ENCODE measurements at places on chromosomes 3 and 15.

- DNase-seq: no peak
These were observed 227.8 kb upstream of the GBE1 start for GRCh38 chr3:81989274-81989673.

DNA sequence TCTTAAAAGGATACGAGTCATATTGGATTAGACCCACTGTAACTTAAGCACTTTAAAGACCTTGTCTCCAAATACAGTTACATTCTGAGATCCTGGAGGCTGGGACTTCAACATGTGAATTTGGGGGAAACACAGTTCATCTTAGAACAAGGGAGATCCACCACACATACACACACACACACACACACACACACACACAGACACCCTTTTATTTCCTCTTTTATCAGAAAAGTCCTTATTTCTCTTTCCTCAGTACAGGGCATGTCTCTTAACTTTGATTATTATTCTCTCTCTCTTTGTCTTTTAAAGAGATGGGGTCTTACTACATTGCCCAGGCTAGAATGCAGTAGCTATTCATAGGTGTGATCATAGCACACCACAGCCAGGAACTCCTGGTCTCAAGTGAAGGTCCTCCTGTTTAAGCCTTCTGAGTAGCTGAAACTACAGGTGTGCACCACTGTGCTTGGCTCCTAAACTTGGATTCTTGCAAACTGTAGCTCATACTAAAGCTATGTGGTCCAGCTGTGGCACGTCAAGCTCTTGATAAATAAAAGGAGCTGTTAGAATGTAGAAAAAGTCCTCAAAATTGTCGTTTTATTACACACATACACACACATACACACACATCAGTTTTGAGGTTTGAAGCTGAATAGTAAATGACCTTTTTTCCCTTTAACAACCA lies 7.4 kb downstream of the GOLM2 start:
- DNase-seq: no peak

DNA sequence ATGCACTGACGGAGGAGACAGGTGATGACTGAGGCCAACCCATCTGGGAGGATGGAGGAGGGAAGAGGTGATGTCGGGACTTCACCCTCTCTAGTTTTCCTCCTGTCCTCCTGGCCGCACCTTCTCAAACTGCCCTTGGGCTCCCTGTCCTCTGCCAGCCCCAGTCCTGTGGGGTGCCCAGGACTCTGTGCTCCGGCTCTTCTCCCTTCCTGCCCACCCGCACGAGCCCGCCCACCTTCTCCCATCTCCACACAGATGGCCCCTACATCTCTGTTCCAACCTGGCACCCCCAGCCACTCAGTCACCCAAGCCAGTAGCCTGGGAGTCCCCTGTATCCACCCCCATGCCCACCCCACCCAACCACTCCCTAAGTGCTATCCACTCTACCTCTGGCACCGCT lies 206.7 kb upstream of the LINGO1 start:
- DNase-seq: no peak

DNA sequence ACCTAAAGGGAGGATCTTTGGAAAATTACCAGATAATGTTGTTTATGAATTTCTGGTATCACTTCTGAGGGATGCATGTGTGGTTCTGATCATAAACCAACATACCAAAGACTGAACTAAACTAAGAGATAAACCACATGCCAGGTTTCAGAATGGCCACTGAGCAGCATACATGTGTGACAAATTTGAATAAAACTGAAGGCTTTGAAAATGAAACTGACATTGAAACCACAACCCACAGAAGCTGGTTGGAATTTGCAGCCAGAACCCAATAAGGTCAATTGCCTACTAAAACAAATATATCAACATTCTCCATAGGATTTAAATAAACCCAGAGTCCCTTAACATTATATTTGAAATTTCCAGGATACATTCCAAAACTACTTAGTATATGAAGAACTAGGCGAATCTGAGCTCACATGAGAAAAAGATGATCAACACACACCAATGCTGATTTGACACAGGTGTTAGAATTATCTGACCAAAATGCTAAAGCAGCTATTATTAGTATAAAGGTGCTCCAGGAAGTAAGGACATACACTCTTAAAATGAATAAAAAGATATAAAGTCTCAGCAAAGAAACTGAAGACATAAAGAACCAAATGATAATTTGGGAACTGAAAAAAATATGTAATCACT lies 125.0 kb downstream of the ZNF280D start:
- no peak for DNase-seq

DNA sequence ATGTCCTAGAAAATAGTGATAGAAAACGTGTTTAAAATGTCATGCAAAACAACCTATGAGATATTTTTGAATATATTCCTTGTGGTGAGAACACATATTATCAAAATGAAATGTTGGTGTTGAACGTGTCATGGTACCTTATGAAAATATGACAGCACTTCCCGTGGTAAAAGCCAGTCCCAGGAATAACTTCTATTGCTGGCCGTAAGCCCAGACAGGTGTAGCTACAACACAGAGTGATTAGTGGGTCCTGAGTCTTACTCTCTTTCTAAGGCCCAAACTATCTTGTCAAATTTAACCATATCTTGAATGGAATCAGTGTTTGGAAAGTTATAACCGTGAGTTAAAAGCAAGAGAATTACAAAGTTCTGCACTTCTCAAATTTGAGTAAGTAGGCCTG lies 24.1 kb downstream of the RARB start:
- DNase-seq: no peak

DNA sequence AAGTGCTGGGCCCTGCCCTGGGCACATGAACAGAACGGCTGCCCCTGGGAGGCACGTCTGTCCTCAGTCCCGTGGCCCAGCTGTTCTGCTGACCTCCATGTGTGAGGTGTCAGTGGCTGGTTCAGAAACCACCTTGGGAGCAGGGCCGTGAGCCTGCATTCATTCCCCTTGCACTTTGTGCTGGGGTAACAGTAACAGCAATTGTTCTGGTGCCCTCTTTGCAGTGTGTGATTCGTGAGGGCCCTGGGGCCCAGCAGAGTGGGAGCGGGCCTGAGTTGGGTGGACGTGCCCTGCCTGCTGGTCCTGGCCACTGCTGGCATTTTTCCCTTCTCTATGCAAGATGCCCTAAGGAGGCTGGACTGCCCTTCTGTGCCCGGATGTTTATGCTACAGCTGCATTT lies 50.4 kb upstream of the MYZAP start:
- DNase-seq: no peak

GRCh38 chr15:64455961-64456371 lies 4.4 kb upstream of the ZNF609 start:
- DNase-seq: no peak

DNA sequence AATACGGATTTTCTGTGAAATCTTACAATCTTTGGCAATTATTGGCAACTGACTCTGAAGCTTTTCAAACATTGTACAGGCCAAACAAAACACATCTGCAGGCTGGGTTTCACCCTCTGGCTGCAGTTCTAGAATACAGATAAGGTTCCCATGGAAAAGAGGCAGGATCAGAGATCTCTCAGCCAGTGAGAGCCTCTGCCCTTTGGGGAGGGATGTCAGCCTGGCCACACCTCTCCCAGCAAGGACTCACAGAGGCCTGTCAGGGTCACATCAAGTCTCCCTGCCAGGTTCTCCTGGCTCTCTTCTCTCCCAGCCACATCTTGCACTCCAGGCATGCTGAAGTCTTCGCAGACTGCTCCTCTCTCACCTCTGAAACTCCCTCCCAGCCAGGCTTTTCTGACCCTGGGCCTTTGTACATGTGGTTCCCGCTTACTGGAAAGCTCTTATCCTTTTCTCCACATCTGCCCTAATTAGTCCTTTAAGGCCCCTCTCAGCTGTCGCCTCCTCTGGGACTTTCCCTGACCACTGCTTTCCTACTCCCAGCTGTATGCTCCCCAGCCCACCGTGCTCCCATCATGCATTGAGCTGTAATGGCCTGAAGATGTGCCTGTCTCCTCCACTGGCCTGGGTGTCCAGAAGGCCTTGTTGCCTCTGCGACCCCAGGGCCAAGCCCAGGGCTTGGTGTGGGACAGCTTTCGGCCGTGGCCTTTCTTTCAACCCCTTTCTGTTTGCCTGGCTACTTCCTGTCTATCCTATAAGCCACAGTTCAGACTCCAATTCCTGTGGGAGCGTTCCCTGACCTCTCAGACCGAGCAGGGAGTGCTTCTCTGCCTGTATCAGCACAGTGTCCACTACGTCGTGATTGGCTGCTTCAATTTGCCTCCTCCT lies 4.3 kb downstream of the RBP1 start:
- no peak for DNase-seq

GRCh38 chr3:144692488-144692887 lies 720.9 kb downstream of the DIPK2A start:
- DNase-seq: no peak

- peak; percentile 43 for DNase-seq
These were observed 118.6 kb downstream of the ANO10 start for GRCh38 chr3:43503067-43503728.

DNA sequence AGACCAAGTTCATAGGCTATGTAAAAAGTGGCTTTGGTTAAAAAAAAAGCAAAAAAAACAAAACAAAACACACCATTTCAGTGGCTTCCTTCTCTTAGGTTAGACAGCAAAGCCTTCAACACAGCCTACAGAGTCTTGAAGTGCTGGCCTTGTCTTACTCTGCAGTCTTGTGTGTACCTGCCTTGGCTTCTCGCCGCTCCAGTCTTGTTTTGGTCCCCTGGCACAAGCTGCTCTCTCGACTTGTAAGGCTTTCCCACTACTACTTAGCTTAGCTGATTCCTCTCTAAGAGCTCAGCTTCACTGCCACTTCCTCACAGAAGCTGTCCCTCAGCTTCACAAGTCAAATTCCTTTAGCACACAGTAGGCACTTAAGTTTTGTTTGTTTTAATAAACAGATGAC lies 63.0 kb downstream of the ST3GAL6 start:
- DNase-seq: no peak

GRCh38 chr15:71812966-71813722 lies 2.8 kb downstream of the NR2E3 start:
- DNase-seq: no peak

DNA sequence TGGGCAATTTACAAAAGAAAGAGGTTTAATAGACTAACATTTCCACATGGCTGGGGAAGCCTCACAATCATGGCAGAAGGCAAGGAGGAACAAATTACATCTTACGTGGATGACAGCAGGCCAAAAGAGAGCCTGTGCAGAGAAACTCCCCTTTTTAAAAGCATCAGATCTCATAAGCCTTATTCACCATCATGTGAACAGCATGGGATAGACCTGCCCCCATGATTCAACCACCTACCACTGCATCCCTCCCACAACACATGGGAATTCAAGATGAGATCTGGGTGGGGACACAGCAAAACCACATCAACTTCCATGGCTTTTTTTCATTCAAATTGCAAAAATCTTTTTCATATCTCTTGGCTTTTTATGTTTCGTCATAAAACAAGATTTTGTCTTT lies 67.6 kb upstream of the GADL1 start:
- DNase-seq: no peak

DNA sequence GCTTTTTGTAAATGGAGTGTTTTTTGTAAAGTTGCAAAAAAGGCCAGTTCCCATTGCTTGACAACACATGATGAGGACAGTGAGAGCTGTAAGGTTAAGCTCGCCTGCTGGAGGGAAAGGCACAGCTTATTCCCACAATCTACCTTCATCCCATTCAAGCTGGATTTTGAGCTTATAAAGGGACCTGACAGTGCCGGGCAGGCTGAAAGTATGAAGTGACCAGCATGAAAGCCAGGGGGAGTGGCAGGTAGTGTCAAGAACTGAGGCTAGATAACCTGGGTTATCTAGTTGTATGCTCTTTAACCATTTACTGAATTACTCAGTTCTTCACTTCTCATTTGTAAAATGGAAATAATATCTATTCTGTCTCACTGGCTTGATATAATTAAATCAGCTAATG lies 52.3 kb upstream of the KPNA4 start:
- no peak for DNase-seq

DNA sequence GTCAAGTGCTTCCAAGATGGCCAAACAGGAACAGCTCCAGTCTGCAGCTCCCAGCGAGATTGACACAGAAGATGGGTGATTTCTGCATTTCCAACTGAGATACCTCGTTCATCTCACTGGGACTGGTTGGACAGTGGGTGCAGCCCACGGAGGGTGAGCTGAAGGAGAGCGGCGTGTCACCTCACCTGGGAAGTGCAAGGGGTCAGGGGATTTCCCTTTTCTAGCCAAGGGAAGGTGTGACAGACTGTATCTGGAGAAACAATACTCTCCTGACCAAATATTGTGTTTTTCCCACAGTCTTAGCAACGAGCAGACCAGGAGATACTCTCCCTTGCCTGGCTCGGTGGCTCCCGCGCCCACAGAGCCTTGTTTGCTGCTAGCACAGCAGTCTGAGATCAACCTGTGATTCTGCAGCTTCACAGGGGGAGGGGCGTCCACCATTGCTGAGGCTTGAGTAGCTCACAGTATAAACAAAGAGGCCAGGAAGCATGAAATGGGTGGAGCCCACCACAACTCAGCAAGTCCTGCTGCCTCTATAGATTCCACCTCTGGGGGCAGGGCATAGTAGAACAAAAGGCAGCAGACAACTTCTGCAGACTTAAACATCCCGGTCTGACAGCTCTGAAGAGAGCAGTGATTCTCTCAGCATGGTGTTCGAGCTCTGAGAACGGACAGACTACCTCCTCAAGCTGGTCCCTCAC lies 293.5 kb upstream of the SUCLG2 start:
- DNase-seq: no peak

GRCh38 chr15:60536951-60537350 lies 58.0 kb upstream of the ICE2 start:
- DNase-seq: no peak

DNA sequence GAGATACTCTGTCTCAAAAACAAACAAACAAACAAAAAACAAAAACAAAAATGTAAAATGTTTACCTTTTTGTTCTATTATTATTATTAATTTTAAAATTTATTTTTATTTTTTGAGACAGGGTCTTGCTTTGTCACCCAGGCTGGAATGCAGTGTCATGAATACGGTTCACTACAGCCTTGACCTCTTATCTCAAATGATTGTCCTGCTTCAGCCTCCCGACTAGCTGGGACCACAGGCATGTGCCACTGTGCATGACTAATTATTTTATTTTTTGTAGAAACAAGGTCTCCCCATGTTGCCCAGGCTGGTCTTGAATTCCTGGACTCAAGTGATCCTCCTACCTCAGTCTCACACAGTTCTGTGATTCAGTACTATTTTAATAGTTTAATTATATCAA lies 5.7 kb upstream of the SLC25A26 start:
- no peak for DNase-seq

DNA sequence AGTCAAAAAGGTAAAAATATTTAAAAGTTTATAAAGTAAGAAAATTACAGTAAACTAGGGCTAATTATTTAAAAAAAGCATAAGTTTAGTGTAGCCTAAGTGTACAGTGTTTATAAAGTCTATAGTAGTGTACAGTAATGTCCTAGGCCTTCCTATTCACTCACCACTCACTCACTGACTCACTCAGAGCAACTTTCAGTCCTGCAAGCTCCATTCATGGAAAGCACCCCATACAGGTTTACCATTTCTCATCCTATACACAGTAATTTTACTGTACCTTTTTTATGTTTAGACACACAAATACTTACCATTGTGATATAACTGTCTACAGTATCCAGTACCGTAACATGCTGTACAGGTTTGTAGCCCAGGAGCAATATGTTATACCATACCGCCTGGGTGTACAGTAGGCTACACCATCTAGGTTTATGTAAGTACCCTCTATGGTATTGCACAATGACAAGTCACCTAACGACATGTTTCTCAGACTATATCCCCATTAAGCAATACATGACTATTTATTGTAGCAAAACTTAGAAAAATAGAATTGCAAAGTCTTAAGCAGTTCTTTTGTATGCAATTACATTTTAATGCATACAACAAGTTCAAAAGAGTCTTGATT lies 19.5 kb downstream of the AVEN start:
- no peak for DNase-seq

Data from ACHN (cell line).